SJSA1 (cell line): ENCODE measurements at places on chromosomes 2 and 18. TPM values are rescaled to one million over a fixed set of nuclear protein-coding genes. Genes with fewer than 3 reads are reported as not detected.

The UGT1A4 gene
- total RNA-seq, result not detected in 2 replicates

- H3K27me3 ChIP-seq, result no peaks in the 10 kb centered on the region
- DNase-seq, result peak; percentile 41
- H3K36me3 ChIP-seq, result no peaks in the 10 kb centered on the region
- no peak overlapping the region for H3K4me3 ChIP-seq
- peak overlapping the region; percentile 48 for H3K27ac ChIP-seq
These were observed 47.6 kb downstream of the STK17B start for GRCh38 chr2:196123679-196124373.

DNA sequence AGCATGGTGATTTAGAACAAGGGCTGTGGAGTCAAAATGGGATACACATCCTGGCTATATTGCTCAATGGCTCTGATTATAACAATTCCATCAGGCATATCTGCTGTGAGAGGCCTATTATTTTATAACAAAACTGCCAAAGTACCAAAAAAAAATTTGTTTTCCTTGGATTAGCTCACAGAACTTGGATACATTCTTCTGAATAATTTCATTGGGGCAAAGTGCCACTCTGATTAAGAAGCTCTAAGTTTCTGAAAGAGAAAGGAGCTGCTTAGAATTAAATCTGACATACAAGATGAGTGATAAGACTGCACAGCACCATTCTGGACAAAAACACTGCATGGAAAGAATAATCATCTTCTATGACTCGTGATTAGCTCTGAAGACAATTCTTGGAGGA lies 85.7 kb downstream of the SMC6 start:
- DNase-seq, result no peak
- H3K4me1 ChIP-seq, result no peaks in the 10 kb centered on the region
- H3K4me3 ChIP-seq, result no peak overlapping the region
- H3K36me3 ChIP-seq, result peaks cover 52% of the 10 kb centered on the region

The NCK2 gene
- 30.8 and 47.1 TPM in 2 replicates for total RNA-seq

GRCh38 chr2:112980537-112980936 lies 2.7 kb downstream of the IL36G start:
- H3K4me3 ChIP-seq, result no peak overlapping the region
- peaks cover 13% of the 10 kb centered on the region; the same call in 1 of the 2 replicates for H3K27me3 ChIP-seq
- no peak overlapping the region for H3K27ac ChIP-seq
- no peaks in the 10 kb centered on the region for H3K36me3 ChIP-seq
- DNase-seq, result no peak
- no peaks in the 10 kb centered on the region for H3K4me1 ChIP-seq

DNA sequence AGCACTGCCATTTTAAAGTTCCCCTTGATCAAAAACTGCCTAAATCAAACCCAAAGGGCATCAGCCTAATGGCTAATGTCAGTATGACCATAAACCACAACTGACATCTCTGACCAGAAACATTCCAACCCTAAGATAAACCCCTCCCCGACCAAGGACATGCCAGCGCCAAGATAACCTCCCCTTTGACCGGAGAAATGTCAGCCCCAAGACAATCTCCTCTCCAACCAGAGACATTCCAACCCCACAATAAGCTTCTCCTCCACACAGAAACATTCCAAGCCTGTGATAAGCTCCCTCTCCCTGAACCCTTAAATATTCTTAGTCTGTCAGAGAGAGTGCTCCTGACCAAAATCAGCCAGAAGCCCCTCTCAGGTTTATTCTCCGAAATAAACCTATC lies 188.3 kb upstream of the MSH6 start:
- no peak overlapping the region for H3K4me3 ChIP-seq
- no peaks in the 10 kb centered on the region for H3K4me1 ChIP-seq
- no peak overlapping the region for H3K27ac ChIP-seq
- peaks cover 10% of the 10 kb centered on the region; the same call in 1 of the 2 replicates for H3K27me3 ChIP-seq
- H3K36me3 ChIP-seq, result no peaks in the 10 kb centered on the region

DNA sequence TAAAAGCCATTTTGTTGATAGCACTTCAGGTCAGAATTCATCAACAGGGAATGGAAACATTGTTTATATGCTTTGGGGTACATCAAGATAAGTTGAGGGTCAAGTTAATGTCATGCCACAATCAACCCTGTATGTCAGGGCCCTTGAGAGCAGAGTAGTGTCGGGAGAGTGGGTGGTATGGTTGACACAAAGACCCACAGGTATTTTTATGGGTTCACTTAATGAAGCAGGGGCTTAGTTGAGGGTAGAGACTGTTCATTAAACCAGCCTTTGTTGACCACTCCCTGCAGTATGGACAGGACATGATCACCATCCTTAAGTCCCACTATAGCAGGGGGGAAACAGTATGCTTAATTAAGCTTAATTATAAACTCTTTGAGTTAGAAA lies 5.7 kb downstream of the RPL37A start:
- H3K36me3 ChIP-seq, result peaks cover 93% of the 10 kb centered on the region
- DNase-seq, result no peak
- H3K4me1 ChIP-seq, result peaks cover 23% of the 10 kb centered on the region
- H3K27me3 ChIP-seq, result no peaks in the 10 kb centered on the region

- no peak for DNase-seq
- H3K27ac ChIP-seq, result no peak overlapping the region
- no peaks in the 10 kb centered on the region for H3K36me3 ChIP-seq
- no peak overlapping the region for H3K4me3 ChIP-seq
- no peaks in the 10 kb centered on the region for H3K4me1 ChIP-seq
- no peaks in the 10 kb centered on the region for H3K27me3 ChIP-seq
These were observed 86.3 kb upstream of the FAM136A start for GRCh38 chr2:70388128-70388527.

DNA sequence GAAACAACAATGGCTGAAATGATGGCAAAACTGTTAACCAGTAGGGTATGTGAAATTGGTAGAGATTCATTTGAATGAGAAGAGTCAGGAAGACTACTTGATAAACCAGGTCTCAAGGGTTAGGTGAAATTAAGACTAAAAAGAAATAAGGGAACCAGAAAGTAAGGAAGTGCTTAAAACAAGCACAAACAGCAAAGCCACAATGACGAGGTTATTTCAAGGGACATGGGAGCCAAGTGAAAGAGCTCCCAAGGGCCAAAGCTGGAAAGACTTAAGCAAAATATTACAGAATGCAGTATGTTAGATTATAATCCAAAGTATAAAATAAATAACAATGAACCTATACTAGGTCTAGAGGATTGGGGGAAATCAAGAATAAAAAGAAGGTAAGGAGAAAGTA lies 19.3 kb upstream of the CD302 start:
- H3K36me3 ChIP-seq, result no peaks in the 10 kb centered on the region
- no peak for DNase-seq
